ENCODE measurements at places on chromosomes 2 and 18. TPM values are rescaled to one million over a fixed set of nuclear protein-coding genes. Genes with fewer than 3 reads are reported as not detected.

DNA sequence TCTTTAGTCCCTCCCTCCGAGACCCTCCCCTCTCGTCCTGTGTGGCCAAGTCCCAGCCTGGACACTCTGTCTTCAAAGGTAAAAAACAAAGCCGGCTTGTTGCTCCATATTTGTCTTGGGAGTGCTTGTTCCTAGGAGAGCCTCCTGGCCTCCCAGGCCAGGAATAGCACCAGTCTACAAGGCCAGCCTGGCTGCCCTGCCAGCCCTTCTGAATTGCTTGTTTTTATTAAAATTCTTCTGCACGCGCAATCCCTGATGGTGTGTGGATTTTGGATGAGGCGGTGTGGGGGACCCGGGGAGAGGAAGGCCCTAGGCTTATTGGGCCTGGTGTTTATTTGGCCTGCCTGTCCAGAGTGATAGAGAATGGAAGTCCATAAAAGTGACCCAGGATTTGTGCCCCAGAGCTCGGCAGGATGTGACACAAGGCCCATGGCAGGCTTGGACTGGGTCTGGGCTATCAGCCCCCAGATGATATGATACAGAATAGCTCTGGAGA, 297.3 kb downstream of the CYP26B1 start:
- no peaks in the 10 kb centered on the region for H3K36me3 ChIP-seq
- DNase-seq = no peak
- H3K27me3 ChIP-seq = no peaks in the 10 kb centered on the region
- H3K27ac ChIP-seq = no peak overlapping the region
- no peaks in the 10 kb centered on the region for H3K4me1 ChIP-seq

DNA sequence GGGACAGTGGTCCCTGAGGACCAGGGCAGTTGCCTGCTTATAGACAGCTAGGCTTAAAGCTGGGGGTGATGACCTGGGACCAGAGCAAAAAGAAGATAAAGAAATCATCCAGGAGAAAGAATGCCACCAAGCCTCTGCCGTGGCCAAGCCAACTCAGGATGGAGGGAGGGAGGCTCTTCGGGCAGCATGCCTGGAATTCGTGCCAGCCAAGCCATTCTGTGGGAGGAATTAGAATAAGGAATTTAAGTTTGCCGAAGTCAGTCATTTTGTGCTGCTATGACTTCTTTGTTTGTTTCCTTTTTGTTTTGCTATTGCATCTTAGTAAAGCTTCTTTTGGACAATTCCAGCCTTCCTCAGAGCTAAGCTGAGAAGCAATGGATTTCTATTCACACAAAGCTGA, 124.1 kb downstream of the EN1 start:
- H3K4me3 ChIP-seq = no peak overlapping the region
- no peaks in the 10 kb centered on the region for H3K4me1 ChIP-seq
- no peaks in the 10 kb centered on the region for H3K27me3 ChIP-seq
- DNase-seq = no peak
- H3K27ac ChIP-seq = no peak overlapping the region
- H3K36me3 ChIP-seq = no peaks in the 10 kb centered on the region

- H3K36me3 ChIP-seq = peaks cover 96% of the 10 kb centered on the region
- H3K27me3 ChIP-seq = no peaks in the 10 kb centered on the region
- H3K4me3 ChIP-seq = no peak overlapping the region
- peaks cover 23% of the 10 kb centered on the region for H3K4me1 ChIP-seq
- no peak overlapping the region for H3K27ac ChIP-seq
- DNase-seq = no peak
Measured at GRCh38 chr2:232835687-232836208, 34.3 kb upstream of the SNORC start.

The ACOXL gene
- not detected for polyA plus RNA-seq
